ENCODE measurements at places on chromosomes 4 and X.

- DNase-seq, result no peak
These were observed 10.3 kb downstream of the PDHA2 start for GRCh38 chr4:95850161-95850560.

GRCh38 chr4:147052361-147052760, 106.7 kb upstream of the TTC29 start:
- DNase-seq, result no peak

DNA sequence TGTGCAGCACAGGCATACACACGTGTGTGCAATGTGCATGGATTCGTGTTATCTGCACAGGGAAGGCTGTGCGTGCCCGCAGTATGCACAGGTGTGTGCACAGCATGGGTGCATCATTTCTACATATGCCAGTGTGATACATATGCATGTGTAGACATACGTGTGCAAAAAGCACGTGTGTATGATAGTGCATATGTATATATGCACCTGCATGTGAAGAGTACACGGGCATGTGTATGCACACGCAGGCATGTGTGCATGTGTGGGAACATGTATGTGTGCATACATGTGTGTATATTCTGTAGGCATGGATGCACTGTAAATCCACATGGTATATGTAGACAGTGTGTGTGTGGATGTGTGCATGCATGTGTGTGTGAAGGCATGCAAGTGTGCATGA, 3.9 kb upstream of the ADRA2C start:
- no peak for DNase-seq

DNA sequence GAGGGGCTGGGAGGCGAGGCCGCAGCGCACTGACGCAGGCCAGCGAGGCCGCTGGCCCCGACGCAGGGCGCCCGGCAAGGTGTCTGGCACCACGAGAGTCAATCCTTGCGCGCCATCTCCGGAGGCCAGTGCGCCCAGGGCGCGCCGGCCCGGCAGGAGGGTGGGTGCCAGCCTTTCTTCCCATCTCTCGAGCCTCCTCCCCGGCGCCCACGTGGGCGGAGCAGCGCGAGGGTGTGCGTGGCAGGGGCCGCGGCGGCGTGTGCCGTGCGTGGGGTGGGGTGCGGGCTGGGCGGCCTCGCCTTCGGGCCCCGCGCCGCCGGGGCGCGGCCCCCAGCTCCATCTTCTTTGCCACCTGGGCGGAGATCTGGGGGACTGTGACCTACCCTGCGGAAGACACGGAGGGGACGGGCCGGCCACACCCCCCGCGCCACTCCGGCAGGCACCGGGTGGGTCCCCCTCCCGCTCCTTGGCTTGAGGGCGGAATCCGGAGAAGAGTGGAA, 877 bp downstream of the JAKMIP1 start:
- no peak for DNase-seq

GRCh38 chrX:135528756-135529155, 8.3 kb downstream of the INTS6L start:
- DNase-seq, result no peak

- DNase-seq, result no peak
These were observed 271.5 kb downstream of the LDB2 start for GRCh38 chr4:16626945-16627344.

GRCh38 chr4:110487873-110488272, 11.9 kb downstream of the ENPEP start:
- no peak for DNase-seq
